NCI-H1105 treated with DMSO at 0.1 percent for 48 hours (cell line): ENCODE measurements at places on chromosomes 3 and 15.

DNA sequence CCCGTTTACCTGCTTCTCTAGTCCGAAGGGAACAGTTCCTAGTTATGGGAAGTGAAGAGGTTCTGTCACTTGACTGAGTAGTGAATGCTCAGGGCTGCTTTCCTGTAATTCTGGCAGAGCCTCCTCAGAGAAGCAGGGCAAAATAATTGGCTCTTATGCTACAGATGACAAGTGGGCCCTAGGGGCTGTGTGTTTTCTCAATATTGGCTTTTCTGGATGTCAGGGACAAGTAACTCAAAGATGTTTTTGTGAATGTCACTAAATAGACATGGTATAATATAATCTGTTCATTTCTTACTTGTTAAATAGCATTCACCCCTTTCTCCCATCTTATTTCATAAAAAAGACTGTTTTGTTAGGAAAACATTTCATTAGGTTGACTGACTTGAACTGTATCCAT, 40.1 kb downstream of the SGO1 start:
- no peak for DNase-seq

GRCh38 chr15:43928152-43928551, 101.3 kb downstream of the WDR76 start:
- DNase-seq: no peak

- no peak for DNase-seq
These were observed 28.8 kb downstream of the SMAD3 start for GRCh38 chr15:67094001-67094826.

- no peak for DNase-seq
These were observed 340.1 kb upstream of the MANF start for GRCh38 chr3:51044982-51045381.

DNA sequence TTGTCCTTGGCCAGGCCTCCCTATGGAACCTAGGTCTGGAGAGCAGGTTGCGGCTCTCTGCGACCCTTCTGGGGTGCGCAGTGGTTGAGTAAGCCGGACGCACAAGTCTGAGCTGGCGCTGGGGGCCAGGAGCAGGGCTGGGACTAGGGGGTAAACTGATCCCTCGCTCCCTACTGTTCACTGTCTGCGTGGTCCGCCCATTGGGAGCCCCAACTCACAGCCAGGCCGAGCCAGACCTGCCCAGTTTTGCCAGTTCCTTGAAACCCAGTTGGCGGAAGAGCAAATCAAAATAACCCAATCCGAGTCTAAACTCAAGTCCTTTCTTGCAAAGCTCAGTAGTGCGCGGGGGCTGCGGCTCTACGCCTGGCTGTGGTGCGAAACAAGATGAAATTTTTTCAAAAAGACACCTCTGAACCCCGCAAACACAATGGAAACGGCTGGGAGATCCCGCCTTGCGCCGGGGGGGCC, 17.5 kb downstream of the RGMA start:
- no peak for DNase-seq

DNA sequence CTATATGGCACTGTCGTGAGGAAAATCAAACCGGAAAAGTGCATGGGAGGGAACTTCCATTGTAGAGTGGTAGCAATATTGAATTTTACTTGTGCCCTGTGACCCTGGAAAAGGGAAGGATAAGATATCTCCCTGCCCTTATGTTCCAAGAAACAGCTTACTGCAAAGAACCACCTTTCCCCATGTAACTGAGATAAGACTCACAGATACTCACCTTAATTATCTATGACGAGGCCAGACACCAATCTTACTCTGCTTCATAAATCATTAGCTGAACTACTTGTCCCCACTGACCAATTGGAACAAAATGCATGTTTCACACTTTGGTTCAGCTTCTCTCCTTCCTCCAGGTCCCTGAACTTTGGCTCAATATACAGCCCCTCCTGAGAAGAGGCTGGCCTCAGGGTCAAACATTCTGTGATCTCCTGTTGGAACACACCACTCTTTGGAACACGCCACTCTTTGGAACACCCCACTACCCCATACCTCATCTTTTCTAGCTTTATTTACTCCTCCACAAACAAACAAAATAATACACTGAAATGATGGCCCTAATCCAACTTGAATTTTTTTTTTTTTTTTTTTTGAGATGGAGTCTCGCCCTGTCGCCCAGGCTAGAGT, 6.9 kb upstream of the TOPAZ1 start:
- DNase-seq: no peak

GRCh38 chr3:134929976-134930375, 134.9 kb downstream of the EPHB1 start:
- no peak for DNase-seq

- no peak for DNase-seq
These were observed 234.6 kb upstream of the BHLHE40 start for GRCh38 chr3:4744405-4745234.

DNA sequence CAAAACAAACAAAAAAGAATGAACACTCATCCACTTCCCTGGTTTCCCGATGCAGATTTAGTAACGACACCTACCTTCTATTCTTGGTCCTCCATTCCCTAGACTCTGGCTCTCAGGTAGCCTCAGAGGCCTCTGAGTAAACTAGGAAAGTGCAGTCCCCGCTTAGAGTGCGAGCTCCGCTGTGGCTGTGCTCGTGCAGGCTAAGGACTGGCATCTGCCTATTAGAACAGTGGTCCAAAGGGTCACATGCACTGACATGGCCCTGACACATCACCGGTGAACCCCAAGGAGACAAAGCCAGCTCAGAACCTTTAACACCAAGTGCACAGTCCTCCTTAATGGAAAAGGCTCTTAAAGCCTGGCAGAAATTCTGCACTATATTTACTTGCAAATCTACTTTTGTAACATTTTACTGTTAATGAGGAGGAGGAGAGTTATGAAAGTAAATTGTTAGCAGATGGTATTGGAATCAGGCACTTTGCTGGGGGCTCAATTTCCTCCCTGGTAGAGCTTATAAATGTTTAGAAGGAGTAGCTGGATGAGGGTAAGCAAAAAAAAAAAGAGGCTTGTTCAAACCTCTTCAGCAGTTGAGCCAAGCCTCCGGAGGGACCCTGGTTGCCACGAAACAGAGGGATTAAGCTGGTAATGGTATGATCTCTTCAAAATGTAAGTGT, 31.1 kb downstream of the VGLL4 start:
- no peak for DNase-seq

DNA sequence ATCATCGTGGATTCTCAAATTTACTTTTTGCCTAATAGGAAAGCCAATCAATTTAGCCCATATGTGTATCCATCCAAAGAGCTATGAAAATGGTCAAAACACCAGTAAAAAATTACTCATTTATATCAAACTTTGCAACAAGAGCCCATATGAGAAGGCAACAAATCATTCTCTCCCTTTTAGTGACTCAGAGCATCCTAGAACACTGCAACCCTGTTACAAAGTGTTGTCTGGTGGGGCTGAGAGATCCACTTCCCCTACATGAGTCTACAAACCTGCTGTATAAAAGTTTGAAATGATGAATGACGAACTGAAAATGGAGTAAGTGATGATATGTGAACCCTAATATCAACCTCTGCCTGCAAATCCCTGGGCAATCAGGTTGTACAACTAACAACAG, 23.3 kb downstream of the PDZRN3 start:
- no peak for DNase-seq

DNA sequence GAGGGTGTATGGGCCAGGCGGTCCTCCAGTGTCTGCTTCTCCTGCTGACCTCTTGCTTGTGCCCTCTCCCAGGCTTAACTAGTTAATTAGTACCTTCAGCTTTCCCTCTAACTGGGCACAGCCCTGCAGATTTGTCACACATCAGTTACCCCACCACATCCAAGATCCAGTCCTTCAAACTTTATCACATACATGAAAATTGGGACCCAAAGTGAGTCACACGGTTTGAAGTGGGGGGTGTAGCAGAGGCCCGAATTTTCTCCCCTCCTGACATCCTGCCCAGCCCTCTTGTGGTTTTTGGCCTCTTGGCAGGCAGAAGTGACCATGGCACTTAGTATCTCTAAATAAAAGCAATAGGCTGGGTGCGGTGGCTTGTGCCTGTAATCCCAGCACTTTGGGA, 3.9 kb downstream of the MAPKAPK3 start:
- DNase-seq: no peak

- DNase-seq: no peak
These were observed 29.0 kb upstream of the NR2E3 start for GRCh38 chr15:71781179-71781964.

DNA sequence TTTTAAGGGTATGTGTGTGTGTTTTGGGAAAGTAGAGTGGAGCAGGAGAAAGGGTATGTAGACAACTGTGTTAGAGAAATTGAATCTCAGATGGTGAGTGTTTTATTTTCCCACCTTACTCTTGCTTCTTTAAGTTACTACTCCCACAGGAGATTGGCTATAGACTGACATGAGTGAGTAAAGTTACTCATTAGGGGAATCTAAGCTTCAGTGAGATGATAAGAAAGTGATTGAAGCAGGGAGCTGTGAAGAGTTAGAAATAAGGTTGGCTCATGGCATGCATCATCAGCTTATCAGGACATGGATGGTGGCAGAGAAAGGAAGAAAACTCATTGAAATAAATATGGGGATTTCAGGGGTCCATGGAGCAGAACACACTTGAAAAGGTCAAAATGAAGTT, 88.9 kb downstream of the MBNL1 start:
- DNase-seq: no peak

DNA sequence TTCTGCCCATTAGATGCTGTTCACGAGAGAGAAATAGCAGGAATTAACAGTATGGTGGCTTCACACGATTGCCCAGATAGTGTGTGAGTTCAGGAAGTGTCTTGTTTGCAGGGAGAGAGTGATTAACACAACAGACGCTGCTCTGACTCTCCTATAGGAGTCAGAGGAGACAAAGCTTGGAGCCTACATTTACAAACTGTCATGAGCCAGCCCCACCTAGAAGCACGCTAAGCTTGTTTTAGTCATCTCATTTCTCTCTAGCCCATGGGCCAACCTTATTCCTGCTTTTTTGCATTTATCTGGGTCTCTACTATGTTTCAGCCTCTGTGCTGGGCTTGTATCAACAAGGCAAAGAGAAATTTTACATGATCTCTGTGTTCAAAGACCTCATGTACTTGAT, 128.3 kb upstream of the BFSP2 start:
- DNase-seq: no peak

DNA sequence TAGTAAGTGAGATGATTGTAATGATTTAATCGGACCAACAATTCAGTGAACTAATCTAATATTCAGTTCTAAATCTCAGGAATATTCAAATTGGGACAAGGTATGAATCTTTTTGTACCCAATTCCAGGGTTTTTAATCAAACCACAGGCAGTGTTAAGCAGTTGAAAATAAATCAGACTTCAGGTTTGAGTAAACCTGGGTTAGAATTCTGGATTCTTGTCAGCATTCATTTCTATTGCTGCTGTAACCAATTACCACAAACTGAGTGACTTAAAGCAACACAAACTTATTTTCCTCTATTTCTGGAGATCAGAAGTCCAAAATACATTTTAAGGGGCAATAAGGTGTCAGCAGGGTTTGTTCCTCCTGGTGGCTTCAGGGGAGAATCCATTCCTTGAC, 208.4 kb upstream of the ZPLD1 start:
- no peak for DNase-seq

DNA sequence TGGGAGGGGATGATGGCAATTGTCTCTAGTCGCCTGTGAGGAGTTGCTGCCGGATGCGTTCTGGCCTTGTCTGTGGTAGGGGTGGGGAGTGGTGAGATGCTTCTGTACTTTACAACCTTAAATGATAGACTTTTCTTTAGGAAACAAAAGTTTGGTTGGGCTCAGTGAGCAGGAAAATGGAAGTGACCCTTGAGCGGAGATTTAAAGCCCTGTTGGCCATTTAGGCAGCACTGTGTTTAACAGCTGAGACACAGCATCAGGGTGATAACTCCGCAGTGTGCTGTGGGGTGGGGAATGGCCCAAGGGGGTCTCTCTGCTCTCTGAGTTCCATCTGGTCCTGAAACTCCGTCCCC, 36.6 kb downstream of the SPSB4 start:
- DNase-seq: no peak

DNA sequence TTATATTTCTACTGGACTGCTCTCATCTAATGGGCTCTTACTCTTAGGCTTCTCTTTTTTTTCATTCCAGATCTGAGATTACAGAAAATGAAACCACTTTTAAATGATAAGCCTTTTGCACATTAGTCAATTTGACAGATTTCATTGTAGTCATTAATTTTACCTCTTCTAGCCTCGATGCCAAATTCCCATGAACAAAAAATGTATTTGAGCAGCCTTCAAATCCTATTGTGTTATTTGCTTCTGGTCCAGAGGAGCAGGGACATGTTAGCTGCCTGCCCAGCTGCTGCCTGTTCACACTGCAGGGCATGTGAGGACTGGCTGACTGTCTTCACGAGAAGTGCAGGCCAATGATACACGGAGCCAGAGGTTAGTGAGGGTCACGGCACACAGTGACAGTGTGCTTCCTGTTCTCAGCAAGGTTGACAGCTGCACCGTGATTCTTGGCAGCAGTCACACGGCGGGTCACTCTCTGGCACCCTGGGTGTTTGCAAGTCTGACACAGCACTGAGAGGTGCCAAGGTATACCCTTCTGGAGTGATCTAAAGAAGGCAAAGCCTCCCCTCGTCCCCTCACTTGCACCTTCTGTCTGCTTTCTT, 40.8 kb downstream of the KAT2B start:
- DNase-seq: peak; percentile 77

DNA sequence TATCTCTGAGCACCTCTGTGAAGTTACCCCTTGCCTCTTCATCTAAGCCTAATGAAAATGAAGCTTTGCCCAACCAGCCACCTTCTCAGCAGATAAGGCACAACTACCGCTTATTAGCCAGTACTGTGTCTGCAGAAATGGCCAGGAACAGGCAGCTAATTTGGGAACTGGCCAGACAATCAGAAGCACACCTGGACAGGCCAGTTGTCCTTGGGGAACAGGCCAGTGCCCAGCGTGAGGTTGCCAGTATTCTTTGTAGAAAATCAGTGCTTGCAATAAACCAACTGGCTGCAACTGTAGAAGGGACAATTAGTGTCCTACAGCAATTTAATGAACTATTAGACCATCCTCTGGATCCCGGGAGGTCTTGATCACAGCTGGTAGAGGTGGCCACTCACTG, 10.4 kb upstream of the TMEM87A start:
- DNase-seq: no peak

DNA sequence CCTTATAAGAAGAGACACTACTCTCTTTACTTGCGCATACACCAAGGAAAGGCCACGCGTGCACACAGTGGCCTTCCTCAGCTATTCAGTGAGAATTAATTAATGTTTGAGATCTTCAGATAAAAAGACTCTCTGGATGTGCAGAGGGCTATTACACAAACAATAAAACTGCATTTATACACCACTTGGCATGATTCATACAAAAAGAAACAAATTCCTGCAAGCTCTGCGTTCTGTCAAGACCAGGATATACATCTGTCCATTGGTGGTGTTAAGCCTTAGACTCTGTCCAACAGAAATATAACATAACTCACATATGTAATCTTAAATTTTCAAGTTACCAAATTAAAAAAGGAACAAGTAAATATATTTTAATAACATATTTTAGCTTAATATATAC, 55.2 kb upstream of the TSC22D2 start:
- no peak for DNase-seq

GRCh38 chr3:9747267-9747666, 2.5 kb upstream of the OGG1 start:
- no peak for DNase-seq

GRCh38 chr3:30660656-30661055, 54.3 kb downstream of the TGFBR2 start:
- no peak for DNase-seq
